ENCODE measurements at places on chromosomes 5 and 9. TPM values are rescaled to one million over a fixed set of nuclear protein-coding genes. Genes with fewer than 3 reads are reported as not detected.

ARID3C gene
- total RNA-seq, result 0.31 TPM

GRCh38 chr5:1724822-1725602 is 74.6 kb downstream of the MRPL36 start:
- H3K27ac ChIP-seq, result no peak overlapping the region
- peak overlapping the region; percentile 68 for H3K4me3 ChIP-seq
- peaks cover 5% of the 10 kb centered on the region for H3K36me3 ChIP-seq
- peaks cover 14% of the 10 kb centered on the region for H3K27me3 ChIP-seq

GRCh38 chr5:57754616-57755015 is 272.0 kb upstream of the ACTBL2 start:
- no peak for DNase-seq
- peaks cover 4% of the 10 kb centered on the region for H3K27me3 ChIP-seq
- H3K36me3 ChIP-seq, result no peaks in the 10 kb centered on the region

PROB1 gene
- total RNA-seq, result 5.5 TPM

DNA sequence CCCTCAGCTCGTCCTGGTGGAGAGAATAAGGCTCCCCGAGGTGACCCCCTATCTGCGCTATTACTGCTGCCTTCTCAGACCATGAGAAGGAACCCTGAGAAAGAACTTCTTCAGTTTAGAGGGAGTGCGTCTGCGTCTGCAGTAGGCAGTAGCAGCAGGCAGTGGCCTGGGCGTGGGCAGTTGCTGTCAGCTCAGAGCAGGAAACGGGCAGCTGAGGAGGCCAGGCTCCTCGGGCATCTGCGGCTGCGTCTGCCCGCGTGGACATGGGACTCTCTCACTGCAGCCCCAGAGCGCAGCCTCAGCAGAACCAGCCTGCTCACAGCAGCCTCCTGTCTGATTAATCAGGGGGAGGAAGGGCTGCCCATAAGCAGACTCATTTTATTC is 49.8 kb upstream of the FCN1 start:
- H3K27me3 ChIP-seq, result peaks cover 15% of the 10 kb centered on the region
- no peak overlapping the region for H3K4me3 ChIP-seq
- no peaks in the 10 kb centered on the region for H3K4me1 ChIP-seq
- no peak overlapping the region for H3K27ac ChIP-seq
- no peaks in the 10 kb centered on the region for H3K36me3 ChIP-seq

DNA sequence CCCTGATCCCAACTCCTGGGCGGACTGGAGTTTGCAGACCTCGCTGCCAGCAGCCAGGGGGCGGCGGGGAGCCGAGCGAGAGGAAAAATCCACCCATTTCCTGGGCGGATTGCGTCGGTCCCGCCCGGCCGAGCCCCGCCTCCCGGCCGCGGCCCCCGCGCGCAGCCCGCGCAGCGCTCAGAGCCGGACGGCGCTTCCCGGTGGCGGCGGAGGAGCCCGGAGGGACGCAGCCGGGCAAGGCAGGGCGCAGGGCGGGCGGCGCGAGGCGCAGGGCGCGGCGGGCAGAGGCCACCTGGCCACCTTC is at the start of gene OLFM1:
TSS of gene OLFM1 (plus strand) at position 180 of the 304 bp plus-strand sequence. CDS start 322 bp downstream, outside the sequence.
- H3K36me3 ChIP-seq, result no peaks in the 10 kb centered on the region
- H3K27me3 ChIP-seq, result peaks cover 55% of the 10 kb centered on the region
- H3K4me1 ChIP-seq, result peaks cover 3% of the 10 kb centered on the region

DNA sequence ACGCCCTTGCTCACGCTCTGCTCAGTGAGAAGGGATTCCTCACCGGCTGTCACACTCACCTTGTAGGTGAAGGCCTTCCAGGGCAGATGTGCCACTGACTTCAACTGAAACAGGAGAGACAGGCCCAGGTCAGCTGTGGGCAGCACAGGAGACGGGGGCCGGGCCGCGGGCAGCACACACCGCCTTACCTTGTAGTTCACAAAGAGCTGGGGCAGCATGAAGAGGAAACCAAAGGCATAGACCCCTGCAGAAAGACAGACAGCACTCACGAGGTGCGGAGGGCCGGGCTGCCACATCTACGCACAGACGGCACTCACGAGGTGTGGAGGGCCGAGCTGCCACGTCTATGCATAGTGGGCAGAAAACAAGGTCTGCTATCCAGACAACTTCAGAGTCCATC is 23.3 kb downstream of the CLPTM1L start:
- no peak overlapping the region for H3K27ac ChIP-seq
- H3K4me1 ChIP-seq, result peaks cover 9% of the 10 kb centered on the region
- peaks cover 10% of the 10 kb centered on the region for H3K36me3 ChIP-seq
- no peaks in the 10 kb centered on the region for H3K27me3 ChIP-seq
- DNase-seq, result no peak
- H3K4me3 ChIP-seq, result no peak overlapping the region

SAPCD2 gene
- 15.2 TPM for total RNA-seq

GRCh38 chr9:136587944-136588662 is 42.3 kb upstream of the NOTCH1 start:
- H3K4me3 ChIP-seq, result peak overlapping the region; percentile 18
- H3K36me3 ChIP-seq, result no peaks in the 10 kb centered on the region
- H3K27ac ChIP-seq, result peak overlapping the region; percentile 58
- peak; percentile 38 for DNase-seq

TNIP1 gene
- total RNA-seq, result 189 TPM

DNA sequence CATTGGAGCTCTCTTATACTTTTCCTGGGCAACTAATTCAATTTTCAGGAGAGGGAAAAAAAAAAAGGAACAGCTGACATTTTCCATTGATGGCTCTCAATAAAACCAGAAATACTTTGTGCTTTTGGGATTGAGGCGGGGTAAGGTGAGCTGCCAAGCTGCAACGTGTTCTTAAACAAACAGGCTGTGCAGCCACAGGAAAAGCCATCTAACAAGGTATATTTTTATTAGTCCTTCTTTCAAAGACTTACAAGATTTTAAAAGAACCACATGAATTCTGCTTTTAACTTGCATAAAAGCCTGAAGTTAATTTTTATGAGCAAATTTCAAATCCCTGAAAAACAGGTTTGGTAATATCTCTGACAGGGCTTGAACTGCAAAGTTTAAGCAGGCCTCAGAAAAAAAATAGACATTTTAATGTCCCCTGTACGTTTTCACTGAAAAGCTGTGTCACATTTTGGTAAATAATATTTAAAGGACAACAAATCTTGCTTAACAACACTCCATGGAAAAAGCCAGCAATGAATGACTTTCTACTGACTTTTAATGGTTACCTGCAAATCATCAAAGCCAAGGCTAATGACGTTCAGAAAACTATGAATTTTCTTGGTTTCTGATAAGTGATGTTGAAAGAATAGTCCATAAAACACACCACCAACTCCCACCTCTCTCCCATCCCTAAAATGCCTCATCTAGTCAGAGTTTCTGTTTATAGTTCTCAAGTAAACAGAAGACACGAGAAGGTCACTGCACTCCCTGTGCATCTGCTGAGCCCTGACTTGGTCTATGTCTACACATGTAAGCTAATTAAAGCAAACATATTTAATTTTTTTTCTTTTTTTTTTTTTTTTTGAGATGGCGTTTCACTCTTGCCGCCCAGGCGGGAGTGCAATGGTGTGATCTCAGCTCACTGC is 433.6 kb downstream of the PIK3R1 start:
- H3K27ac ChIP-seq, result no peak overlapping the region
- H3K36me3 ChIP-seq, result no peaks in the 10 kb centered on the region
- H3K4me1 ChIP-seq, result no peaks in the 10 kb centered on the region
- no peak overlapping the region for H3K4me3 ChIP-seq
- no peak for DNase-seq
- H3K27me3 ChIP-seq, result no peaks in the 10 kb centered on the region

GRCh38 chr5:133697536-133698258 is 85.4 kb upstream of the FSTL4 start:
- H3K4me1 ChIP-seq, result peaks cover 13% of the 10 kb centered on the region
- DNase-seq, result no peak
- H3K4me3 ChIP-seq, result no peak overlapping the region
- no peaks in the 10 kb centered on the region for H3K36me3 ChIP-seq

- H3K4me1 ChIP-seq, result no peaks in the 10 kb centered on the region
- no peak overlapping the region for H3K4me3 ChIP-seq
- H3K27me3 ChIP-seq, result no peaks in the 10 kb centered on the region
- DNase-seq, result no peak
- H3K27ac ChIP-seq, result no peak overlapping the region
These were observed 38.1 kb downstream of the SLC12A2 start for GRCh38 chr5:128121651-128122050.

PCDHGB1 gene
- total RNA-seq, result not detected

DNA sequence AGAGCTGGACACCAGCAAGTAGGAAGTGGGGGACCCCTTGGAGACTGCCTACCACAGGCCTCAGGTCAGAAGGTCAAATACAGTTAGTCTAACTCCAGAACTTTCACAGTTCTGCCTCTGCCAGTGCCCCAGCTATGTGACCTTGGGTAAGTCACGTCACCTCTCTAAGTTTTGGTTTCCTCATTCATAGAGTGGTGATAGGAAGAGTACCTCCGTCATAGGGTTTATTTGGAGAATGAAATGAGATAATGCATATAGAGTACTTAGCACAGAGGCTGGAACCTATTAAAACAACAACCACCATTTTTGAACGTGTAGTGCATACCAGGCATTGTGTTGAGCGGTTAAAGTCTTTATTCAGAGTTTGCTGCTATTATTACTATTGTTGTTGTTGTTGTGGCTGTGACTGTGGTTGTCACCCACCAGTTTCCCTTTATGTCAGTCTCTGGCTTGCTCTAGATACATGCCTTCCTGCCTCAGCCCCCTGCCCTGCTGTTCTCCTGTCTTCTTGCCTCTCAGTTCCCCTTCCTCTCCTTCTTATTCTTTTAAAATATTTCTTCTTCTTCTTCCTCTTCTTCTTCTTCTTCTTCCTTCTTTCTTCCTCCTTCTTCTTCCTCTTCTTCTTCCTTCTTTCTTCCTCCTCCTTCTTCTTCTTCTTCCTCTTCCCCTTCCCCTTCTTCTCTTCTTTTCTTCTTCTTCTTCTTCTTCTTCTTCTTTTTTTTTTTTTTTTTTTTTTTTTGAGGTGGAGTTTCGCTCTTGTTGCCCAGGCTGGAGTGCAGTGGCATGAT is 67.8 kb downstream of the RALGPS1 start:
- H3K36me3 ChIP-seq, result peaks cover 7% of the 10 kb centered on the region
- H3K27ac ChIP-seq, result no peak overlapping the region
- peaks cover 83% of the 10 kb centered on the region for H3K27me3 ChIP-seq
- H3K4me3 ChIP-seq, result no peak overlapping the region
- no peak for DNase-seq

DNA sequence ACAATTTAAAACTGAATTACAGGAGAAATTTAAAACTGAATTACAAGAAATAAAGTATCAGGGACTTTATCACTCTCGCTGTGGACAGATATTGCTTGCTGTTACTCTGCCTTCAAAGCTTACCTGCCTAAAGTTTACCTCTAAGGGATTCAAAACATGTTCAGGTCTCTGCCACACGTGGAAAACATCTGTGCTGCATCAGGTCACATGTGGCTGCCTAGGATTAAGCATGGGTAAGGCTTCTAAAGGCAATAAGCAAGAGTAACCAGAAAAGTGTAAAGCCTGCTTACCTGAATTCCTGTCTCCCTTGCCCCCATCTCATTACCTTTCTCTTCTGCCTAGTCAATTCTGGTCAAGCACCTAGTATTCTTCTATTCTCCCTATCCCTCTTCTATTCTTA is 18.9 kb downstream of the MINAR2 start:
- H3K36me3 ChIP-seq, result no peaks in the 10 kb centered on the region
- peaks cover 5% of the 10 kb centered on the region for H3K4me1 ChIP-seq
- peaks cover 9% of the 10 kb centered on the region for H3K27me3 ChIP-seq
- no peak overlapping the region for H3K4me3 ChIP-seq

DNA sequence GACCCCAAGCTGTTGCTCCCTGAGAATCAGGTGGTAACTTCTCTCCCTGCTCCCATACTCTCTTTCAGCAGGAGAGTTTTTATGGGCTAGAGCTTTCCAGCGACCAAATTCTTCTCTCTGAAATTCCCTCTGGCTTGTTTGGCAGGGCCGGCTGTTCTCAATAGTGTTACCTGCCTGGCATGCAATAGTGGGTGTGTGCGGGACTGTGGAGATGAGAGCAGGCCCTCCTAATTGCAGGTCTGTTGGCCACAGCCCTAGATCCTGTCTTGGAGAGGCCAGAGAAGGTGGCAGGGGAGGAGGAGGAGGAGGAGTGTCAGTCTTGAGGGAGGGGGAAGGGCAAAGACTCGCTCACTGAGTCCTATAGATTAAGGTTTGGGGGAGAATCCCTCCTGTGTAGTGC is 29.5 kb downstream of the AQP7 start:
- peaks cover 11% of the 10 kb centered on the region for H3K4me1 ChIP-seq
- no peak for DNase-seq
- peak overlapping the region; percentile 6 for H3K27ac ChIP-seq
- H3K4me3 ChIP-seq, result no peak overlapping the region
- no peaks in the 10 kb centered on the region for H3K27me3 ChIP-seq

NEUROG1 gene
- total RNA-seq, result not detected

WNK2 gene
- total RNA-seq, result 0.89 TPM

CD14 gene
- 0.58 TPM for total RNA-seq

DNA sequence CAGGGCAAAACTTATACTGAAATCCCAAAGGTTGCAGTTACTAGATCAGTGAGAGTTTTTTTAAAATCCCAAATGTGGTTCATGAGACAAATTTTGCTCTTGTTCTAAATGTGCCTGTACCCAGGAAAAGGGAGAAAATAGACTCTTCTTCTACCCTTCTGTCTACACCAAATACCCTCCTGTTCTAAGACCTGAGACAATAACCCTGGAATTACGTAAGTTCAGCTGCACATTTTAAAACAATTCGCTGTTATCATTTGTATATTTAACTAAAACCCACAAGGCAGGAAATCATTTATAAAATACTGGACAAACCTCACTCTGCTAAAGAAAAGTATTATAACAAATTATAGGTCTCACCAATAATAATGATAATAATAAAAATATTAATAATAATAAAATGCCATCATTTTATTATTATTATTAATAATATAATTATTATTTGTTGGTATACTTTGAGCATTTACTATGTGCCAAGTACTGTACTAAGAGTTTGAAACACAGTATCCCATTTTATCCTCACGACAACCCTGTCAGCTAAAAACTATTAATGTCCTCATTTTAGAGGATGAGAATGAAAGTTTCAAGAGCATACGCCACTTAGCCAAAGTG is 49.8 kb upstream of the AFAP1L1 start:
- H3K27ac ChIP-seq, result no peak overlapping the region
- DNase-seq, result no peak
- no peaks in the 10 kb centered on the region for H3K36me3 ChIP-seq
- H3K4me1 ChIP-seq, result peaks cover 2% of the 10 kb centered on the region
